Coronary artery (tissue), 2 donors: ENCODE measurements at places on chromosomes 5 and 9.

DNA sequence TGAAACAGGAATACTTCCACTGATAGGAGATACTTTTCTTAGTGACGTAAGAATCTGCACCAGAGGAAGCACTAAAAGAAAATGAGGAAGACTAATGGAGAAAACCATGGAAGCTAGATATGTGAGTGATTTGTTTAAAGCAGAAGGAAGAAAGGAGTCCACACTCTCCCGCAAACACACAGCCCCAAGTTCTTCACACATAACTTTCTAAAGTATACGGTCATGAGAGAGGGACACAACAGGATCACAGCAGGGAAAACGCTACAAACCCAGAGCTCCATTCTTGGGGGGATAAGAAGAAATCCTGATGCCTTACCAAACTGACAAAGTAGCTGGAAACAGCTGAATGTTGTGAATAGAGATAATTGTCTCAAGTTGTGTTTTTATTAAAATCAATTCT lies 222.2 kb upstream of the TMEM161B start:
- no peak for DNase-seq

GRCh38 chr5:45680950-45681349 lies 15.2 kb downstream of the HCN1 start:
- no peak for DNase-seq

GRCh38 chr5:149024943-149025342 lies 37.9 kb downstream of the SH3TC2 start:
- no peak for DNase-seq

DNA sequence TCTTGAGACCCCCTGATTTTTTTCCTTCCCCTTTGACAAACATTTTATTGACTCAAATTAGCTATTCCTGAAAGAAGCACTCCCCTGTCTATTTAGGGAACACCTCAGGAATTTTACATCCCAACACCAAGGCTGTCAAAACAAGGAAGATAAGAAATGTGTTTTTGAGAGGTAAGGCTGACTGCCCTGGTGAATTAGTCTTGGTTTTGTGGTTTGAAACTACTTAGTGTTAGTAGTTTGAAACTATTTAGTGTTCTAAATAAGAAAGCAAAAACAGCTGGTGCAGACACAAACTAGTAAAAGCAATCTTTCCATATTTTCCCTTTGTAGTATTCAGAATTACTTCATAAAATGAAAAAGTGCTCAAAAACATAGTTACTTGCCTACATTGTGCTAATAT lies 120.7 kb downstream of the PCSK1 start:
- DNase-seq: no peak

- DNase-seq: no peak
These were observed 450.9 kb upstream of the ZNF608 start for GRCh38 chr5:125197321-125197720.

DNA sequence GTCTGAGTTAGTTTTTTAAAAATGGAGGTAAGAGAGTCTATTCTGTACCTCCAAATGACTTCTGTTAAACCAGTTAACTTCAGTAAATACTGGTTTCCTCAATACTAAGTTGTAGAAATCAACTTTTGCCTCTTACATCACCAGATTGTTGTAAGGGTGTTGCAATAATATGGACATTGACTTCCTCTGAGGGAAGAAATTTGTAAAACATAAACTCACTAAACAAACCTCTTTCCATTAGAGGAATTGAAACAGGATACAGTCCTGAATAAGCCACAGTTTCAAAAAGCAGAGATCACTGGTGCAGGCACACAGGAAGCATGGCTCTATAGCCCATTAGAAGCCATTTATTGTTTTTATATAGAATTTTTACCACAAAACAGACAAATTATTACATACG lies 32.7 kb upstream of the SLCO6A1 start:
- DNase-seq: no peak

- DNase-seq: no peak
These were observed 50.5 kb upstream of the TNFSF15 start for GRCh38 chr9:114856215-114856941.

- no peak for DNase-seq
These were observed 148.5 kb upstream of the GRAMD2B start for GRCh38 chr5:126274763-126275125.

GRCh38 chr5:67343835-67344234 lies 147.2 kb upstream of the CD180 start:
- DNase-seq: no peak

GRCh38 chr5:42032137-42032536 lies 107.1 kb downstream of the FBXO4 start:
- no peak for DNase-seq

- no peak for DNase-seq
These were observed 6.0 kb upstream of the PUM3 start for GRCh38 chr9:2849941-2850340.

- no peak for DNase-seq
These were observed 2.5 kb upstream of the ZNF474 start for GRCh38 chr5:122126756-122127321.

GRCh38 chr5:160133918-160134304 lies 14.7 kb upstream of the PWWP2A start:
- no peak for DNase-seq

GRCh38 chr9:96020792-96021550 lies 145.5 kb downstream of the ERCC6L2 start:
- DNase-seq: no peak

DNA sequence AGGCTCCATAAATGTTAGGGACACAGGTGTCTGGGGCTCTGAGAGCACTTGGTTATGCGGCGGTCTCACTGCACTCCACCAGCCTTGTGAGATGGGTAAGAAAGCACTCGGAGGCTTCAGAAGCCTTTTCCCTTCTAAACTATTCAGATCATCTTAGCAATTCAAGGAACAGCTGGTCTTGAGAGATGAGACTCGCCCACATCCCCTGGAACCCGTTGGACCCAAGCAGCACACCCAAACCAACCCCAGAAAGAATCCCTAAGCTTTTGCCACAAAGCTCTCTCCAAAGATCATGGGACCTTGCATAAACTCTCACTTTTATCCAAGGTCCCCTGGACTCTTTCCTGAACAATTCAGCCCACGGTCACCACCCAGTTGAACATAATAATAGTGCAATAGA lies 90.2 kb downstream of the RAPGEF1 start:
- DNase-seq: no peak

GRCh38 chr9:104981543-104982129 lies 53.7 kb upstream of the ABCA1 start:
- DNase-seq: no peak

GRCh38 chr9:1978941-1979340 lies 36.2 kb upstream of the SMARCA2 start:
- DNase-seq: no peak

DNA sequence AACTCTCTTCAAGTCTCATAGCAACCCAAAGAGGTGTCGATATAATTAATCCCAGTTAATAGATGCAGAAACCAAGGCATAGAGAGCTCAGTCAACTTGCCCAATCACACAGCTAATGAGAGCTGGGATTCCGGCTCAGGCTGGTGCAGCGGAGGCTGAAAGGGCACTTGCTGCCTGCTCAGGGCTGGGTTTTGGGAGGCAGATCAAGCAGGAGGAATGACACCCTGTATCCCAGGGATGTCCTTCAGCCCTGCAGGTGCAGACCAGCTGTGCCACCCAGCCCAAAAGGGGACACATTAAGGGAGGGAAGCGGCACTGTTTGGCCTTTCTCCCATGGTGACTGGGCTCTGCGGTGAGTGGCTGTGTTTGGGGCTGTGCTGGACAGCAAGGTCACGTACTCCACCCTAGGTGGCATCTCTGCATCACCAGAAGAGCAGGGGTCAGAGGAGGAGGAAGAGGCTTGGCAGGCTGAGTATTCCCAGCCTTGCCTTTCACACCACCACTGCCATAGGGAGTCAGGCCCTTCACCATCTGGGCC lies 124.1 kb downstream of the MVB12B start:
- peak; percentile 36 for DNase-seq

DNA sequence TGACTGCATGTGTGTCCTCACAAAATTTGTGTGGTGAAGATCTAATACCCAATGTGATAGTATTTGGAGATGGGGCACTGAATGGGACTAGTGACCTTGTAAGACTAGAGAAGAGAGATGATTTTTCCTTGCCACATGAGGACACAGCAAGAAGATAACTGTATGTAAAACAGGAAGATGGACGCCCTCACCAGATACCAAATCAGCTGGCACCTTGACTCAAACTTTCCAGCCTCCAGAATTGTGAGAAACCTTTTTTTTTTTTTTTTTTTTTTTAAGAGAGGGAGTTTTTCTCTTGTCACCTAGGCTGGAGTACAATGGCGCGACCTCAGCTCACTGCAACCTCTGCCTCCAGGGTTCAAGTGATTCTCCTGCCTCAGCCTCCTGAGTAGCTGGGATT lies 40.3 kb downstream of the UBTD2 start:
- DNase-seq: no peak

DNA sequence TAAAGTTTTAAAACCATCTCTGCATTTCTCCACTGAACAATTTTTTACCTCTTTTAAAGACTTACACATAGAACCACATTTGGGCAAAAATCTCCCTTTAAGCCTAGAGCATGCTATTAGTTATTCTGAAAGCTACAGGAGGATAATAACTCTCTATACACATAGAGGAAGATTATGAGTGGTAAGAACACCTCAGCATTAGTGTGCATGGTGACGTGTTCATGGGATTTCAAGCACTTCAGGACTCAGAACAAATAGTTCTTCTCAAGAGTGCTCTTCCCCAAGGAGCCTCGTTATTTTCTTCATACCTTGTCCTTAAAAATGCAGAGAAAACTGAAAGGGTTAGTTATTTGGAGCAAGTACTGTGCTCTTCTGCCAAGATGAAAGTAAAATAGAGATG lies 256.9 kb upstream of the TUSC1 start:
- no peak for DNase-seq

DNA sequence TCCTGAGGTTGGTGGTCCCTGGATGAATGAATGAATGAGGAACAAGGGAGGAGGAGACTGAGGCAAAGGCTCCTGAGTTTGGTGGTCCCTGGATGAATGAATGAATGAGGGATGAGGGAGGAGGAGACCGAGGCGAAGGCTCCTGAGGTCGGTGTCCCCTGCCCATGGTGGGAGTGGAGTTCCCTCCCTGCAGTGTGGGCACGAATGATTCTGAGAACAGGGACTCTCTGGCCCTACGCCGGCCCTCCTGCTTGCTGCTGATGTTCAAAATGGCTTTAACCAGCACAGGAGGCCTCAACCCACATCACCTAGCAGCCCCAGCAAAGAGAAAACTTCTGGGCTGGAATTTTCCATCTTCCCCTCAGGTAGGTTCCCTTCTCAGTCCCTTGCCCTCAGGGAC lies 377.8 kb downstream of the IRX2 start:
- no peak for DNase-seq

DNA sequence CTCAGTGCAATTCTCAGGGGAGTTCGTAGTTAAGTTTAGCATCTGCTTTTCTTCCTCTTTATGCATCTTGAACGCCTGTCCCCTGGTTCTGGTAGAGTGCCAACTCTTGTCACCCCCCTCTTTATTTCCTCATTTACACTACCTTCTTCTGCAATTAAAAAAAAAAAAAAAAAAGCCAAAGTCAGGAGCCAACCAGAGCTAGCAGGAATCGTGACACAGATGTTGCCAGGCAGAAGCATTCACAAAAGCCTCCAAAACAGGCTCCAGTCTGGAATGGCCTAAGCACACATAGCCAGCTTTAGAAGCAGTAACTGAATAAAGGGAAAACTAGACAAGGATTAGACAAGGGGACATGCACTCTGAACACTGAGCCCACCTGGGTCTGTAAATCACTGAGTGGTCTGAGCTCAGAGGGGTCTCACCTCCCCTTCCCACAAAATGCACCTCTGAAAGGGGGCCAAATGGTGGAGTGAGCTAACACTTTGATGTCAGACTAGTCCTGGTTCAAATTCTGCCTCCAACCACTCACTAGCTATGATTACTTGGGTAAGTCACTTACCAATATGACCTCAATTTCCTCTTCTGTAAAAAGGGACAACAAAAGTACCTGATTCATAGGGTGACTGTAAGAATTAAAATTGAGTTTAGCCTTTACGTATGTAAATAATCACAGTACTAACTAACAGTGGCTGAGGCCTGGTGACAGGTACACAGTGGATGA lies 2.0 kb downstream of the CD74 start:
- DNase-seq: no peak

- DNase-seq: no peak
These were observed 1.0 kb upstream of the NIM1K start for GRCh38 chr5:43190755-43191603.
